ENCODE measurements at places on chromosomes 11 and 22.

- no peak for DNase-seq
Measured at GRCh38 chr11:1776331-1776851, 12.7 kb upstream of the CTSD start.

GRCh38 chr11:11844272-11844671, 2.5 kb downstream of the USP47 start:
- no peak for DNase-seq

DNA sequence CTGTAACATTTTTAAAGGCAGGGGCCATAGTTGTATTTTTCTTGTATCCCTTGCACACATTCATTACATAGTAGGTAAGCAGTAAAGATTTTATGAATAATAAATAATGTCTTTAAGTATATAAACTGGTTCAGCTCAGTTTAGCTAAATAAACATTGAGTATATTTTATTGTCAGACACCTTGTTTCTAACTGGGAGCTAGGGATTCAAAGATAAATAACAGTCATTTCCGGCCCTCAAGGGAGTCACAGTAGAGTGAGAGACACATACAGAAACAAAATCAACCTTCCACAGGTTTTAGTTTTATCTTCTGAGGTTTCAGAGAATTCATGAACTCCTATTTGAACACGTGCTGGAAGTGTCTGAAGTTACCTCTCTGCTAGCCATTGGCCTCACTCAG, 760.2 kb downstream of the DLG2 start:
- DNase-seq = no peak

- no peak for DNase-seq
Measured at GRCh38 chr22:41062146-41062545, 30.2 kb upstream of the EP300 start.

DNA sequence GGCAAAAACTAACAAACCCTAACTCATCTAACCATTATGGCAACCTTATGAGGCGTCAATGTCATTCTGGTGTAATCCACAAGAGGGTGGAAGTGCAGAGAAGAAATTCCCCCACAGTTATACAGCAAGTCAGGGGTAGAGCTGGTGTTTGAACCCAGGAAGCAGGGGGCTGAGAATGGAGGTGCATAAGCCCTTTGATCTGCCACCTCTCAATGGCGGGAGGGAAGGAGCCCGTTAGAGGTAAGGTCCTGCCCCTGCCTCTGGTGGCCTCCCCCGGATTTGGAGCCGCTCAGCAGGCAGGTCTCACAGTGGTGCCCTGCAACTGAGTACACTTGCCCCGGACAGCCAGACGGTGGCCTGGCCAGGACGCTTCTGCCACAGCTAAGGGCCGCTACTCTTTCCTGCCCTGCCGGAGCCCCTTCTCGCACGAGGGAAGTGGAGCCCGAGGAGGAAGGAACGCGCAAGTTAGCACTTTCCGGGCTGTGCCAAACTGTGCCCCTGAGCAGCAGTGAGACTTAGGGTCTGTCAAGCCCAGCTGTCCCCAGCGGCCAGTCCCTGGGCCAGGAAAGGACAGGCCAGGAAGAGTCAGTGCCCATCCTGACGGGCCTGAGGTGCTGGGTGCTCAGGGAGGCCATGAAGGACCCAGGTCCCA, 1.1 kb downstream of the FXYD2 start:
- DNase-seq = no peak

GRCh38 chr22:19836512-19836911, 18.2 kb downstream of the GNB1L start:
- DNase-seq = no peak
